ENCODE measurements at places on chromosomes 5 and 9.

- no peak for DNase-seq
These were observed 74.8 kb downstream of the ST8SIA4 start for GRCh38 chr5:100828071-100828897.

GRCh38 chr9:117992006-117992405 lies 287.8 kb downstream of the TLR4 start:
- no peak for DNase-seq

DNA sequence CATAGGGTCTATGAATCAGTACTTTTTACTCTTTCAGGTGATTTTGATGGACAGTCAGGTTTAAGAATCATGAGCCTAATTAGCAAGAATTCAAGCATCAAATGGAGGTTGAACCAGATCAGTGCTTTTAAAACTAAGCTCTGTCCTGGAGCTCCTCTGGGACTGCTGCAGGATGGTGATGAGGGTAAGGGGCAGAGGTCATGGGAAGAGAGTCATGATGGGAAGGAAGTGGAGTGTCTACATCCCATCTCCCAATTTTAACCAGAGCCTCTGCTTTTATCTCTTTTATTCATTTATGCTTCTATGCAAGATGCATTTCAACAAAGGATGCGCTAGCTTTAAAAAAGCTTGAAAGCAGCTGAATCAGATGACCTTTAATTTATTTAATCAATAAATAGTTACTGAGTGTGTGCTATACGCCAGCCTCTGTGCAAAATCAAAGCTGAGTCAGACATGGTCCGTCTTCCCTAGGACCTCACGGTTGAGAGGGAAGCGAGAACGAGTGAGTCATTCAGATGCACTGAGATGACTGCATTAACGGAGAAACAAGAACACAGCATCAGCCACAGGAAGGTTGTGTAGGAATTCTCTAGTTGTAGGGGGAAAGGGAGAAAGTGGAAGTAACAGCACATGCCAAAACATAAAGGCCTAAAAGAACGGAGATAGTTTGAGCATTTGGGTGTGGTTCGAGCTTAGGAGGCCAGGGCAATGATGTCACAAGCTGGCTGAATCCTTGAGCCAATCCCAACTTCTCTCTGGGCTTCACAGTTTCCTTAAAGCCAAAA lies 441.6 kb upstream of the BRINP1 start:
- DNase-seq = no peak

DNA sequence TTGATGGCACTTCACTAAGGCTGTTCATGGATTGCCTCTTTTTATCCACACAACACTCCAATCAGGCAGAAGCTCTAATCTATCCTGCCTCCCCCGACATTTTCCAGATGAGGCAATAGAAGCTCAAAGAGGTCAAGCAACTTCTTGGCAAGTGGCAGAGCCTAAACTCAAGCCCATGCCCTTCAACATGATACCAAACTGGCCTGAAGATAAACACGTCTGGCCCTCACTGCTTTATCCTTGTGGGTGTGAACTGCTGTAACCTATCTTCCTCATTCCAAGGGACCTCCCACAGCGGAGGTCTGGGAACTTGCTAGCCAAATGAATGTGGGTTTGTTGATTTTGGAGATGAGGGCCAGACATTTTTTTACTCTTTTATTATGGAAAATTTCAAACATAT lies 9.5 kb downstream of the SLC35A4 start:
- DNase-seq = no peak

- DNase-seq = no peak
These were observed 49.7 kb downstream of the PRDM6 start for GRCh38 chr5:123138774-123139173.

- DNase-seq = peak; percentile 83
These were observed 6.3 kb upstream of the IRF1 start for GRCh38 chr5:132496631-132497487.

DNA sequence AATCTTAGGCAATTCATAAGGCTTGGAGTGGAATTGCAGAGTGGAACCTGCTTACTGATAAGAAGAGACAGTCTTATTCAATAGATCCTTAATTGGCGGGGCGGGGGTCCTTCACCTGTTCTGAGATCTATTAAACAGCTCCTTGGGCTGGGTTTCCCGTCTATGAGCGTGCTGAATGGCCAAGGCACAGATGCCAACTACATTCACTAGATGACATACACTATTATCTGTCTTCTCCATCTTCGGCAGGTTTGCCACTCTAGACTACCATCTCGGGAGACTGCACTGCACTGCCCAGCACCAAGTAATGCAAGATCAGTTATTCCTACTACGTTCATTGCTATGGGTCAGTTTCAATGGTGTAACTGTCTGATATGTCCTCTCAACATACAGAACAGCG lies 81.5 kb downstream of the ACER2 start:
- no peak for DNase-seq

DNA sequence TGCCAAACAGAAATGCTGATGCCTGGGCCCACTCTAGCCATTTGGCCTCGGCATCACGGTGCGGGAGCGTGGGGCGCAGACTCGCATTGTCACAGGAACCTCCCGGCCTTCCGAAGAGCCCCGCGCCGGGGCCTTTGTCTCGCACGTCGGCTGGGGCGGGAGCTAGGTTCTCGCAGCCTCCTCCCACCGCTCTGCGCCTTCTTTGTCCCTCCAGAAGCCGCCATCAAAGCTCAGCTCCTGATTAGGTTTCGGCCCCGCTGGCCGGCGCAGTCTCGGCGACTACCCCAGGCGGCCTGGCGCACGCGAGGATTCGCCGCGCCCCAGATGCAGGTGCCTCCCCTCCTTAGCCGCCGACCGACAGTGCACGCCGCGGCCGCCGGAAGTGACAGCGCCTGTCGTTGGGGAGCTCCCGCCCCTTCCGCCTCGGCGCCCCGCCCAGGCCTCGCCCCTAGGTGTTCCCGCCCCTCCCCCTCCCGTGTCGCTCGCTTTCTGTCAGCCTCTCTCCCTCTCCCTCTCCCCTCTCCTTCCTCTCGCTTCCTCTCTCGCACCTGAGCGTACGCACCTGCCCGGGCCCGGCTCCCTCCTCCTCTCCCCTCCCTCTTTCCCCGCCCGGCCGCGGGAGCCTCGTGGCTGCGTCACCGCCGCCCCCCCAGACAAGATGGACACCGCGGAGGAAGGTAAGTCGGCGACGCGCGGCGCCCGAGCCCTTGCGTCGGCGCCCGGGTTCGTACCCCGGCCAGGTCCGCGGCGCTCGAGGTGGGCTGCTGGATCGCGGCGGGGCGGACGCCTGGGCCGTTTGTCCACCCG lies at the start of gene MARCHF6:
MARCHF6 (plus strand) TSS at position 455 of the 807 bp plus-strand sequence; CDS start at position 659, 204 bp downstream.
- peak; percentile 95 for DNase-seq

GRCh38 chr5:61334868-61335615 lies 3.0 kb downstream of the ZSWIM6 start:
- no peak for DNase-seq

DNA sequence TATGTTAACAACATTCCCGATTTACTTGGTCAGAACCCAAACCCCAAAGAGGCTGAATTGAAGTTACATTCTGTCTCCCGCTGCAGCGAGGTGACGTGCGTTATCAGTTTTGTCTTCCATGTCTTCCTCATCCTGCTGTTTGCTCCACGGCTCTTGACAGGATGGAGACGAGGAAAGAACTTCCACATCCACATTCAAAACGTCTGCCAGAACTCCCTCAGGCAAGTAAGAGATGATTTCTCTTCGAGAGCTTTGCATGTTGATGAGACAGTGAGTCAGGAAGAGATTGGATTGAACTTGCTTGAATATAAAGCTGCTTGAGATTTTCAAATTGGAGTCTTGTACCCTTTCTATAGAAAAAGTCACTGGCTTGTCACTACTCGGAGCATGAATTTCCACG lies 242.6 kb downstream of the AUH start:
- DNase-seq = no peak

DNA sequence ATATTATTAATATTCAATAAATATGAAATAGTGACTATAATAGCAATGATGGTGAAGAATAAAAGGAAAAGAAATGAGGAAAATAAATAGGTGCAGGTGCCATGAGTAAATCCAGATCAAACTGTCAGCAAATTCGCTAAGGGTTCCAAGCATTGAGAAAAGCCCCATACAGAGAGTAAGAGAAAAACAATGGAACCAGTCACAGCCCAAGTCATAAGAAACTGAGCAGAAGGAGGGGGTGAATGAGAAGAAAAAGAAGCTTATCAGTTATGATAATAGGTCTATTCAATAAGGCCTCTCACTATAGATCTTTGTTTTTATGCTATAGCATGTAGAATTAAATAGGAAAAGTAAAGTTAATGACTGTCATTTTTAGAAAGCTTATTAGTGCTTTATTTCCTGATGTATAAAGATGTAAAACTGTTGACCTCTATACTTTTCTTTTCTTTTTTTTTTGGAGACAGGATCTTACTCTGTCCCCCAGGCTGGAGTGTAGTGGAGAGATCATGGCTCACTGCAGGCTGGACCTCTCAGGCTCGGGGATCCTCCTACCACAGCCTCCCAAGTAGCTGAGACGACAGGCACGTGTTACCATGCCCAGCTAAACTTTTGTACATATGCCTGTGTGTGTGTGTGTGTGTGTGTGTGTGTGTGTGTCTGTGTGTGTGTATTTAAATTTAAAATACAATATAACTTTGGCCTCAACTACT lies 72.4 kb downstream of the FYB1 start:
- DNase-seq = no peak

GRCh38 chr5:98428806-98429205 lies 344.7 kb upstream of the RGMB start:
- DNase-seq = no peak

- no peak for DNase-seq
These were observed 201.7 kb downstream of the MEF2C start for GRCh38 chr5:88681211-88681803.

GRCh38 chr9:123482295-123482968 lies 126.4 kb downstream of the CRB2 start:
- DNase-seq = no peak

DNA sequence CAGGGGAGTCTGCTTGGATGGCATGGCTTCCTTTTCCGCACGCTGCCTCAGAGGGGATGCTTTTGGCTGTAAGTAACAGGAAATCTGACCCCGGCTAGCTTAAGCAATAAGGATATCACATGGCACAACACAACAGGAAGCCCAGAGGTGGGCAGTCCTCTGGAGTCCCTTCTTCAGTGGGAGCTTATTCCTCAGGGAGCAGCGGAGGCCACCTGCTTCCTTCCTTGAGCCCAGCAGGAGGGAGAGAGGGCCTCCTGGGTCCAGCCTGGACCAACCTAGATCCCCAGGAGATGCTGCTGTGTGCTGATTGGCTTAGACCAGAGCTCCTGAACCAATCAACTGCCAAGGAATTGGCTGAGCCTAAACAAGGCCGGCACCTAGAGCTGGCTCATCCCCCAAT lies 66.3 kb downstream of the C9orf50 start:
- no peak for DNase-seq

GRCh38 chr5:66238435-66238834 lies 94.3 kb downstream of the SREK1 start:
- DNase-seq = no peak

- DNase-seq = peak; percentile 28
These were observed 4.7 kb upstream of the PPP1R26 start for GRCh38 chr9:135474915-135475314.

All from erythroblast (primary cell).